ENCODE measurements at places on chromosomes 6 and 20.

DNA sequence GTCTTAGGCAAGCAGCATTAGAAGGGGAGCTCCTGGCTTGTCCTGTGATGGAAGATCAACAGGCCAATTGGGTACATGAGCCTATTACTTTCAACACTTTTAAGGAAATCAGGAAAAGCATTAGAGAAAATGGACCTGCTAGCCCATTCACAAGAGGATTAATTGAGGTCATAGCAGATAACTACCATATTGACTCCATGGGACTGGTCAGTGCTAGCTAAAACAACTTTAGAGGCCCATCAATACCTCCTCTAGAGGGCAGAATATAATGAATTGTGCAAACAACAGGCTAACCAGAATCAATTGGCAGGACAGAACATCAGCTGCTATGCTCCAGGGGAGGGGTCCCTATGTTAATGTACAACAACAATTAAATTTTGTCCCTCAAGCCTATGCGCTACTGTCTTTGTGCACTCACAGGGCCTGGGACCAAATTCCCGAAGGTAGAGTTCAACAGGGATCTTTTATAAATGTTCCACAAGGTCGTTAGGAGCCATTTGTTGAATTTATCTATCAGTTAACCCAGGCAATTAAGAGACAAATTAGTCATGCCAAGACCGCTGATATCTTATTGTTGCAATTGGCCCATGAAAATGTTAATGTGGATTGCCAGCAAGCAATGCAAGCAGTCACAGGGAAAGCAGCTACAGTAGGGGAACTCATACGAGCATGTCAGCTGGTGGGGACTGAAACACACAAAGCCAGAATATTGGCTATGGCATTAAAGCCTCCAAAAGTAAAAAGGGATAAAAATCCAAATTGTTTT lies 106.6 kb upstream of the BTN3A2 start:
- no peak for DNase-seq

DNA sequence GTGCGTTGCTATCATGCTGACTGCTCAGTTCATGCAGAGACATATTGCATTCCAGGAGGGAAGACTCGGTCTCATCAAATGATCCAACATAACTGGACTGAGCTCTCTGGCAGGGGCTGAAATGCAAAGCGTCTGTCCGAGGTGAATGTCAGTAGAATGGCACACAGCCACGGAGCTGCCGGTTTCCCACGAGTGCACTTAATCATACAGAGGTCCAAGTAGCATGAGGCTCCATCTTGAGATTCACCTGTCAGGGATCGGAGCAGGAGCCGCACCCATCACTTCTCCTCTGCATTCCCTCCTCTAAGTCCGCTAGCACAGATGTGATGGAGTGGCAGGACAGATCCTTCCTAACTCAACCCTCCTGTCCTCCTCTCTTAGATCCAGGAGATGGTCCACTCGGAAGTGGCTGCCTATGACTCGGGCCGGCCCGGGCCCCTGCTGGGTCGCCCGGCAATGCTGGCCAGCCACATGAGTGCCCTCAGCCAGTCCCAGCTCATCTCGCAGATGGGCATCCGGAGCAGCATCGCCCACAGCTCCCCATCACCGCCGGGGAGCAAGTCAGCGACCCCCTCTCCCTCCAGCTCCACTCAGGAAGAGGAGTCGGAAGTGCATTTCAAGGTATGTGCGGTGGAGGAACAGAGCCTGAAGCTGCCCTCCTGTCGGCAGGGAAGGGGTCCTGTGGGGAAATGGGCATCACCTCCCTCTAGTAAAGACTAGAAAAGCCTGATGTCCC lies 135.9 kb downstream of the JPH2 start:
- no peak for DNase-seq

GRCh38 chr20:36519944-36520343 lies 21.4 kb upstream of the MYL9 start:
- DNase-seq = no peak

DNA sequence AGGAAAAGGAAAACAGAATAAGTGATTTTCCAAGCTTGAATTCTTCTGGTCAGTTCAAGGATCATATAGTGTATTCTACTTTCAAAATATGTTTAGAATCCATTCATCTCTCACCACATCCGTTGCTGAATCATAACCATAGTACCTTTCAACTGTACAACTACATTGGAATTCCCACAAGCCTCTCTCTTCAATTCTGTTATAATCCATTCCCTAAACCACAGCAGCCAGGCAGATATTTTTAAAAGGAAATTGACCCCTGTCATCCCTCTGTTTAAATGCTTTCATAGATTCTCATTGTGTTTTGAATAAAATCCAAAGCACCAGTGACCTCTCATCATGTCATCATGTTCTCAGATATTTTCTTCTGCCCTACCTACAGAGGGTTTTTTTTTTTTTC lies 412.7 kb downstream of the GRIK2 start:
- DNase-seq = peak; percentile 85

GRCh38 chr20:57808264-57809070 lies 98.7 kb upstream of the PMEPA1 start:
- no peak for DNase-seq

GRCh38 chr6:25987845-25988244 lies 25.2 kb downstream of the TRIM38 start:
- no peak for DNase-seq

GRCh38 chr6:49806145-49806544 lies 19.1 kb upstream of the PGK2 start:
- no peak for DNase-seq

GRCh38 chr6:20479526-20479925 lies 54.7 kb upstream of the CDKAL1 start:
- no peak for DNase-seq

GRCh38 chr6:89079511-89080234 lies 878 bp upstream of the PNRC1 start:
- DNase-seq = peak; percentile 62

DNA sequence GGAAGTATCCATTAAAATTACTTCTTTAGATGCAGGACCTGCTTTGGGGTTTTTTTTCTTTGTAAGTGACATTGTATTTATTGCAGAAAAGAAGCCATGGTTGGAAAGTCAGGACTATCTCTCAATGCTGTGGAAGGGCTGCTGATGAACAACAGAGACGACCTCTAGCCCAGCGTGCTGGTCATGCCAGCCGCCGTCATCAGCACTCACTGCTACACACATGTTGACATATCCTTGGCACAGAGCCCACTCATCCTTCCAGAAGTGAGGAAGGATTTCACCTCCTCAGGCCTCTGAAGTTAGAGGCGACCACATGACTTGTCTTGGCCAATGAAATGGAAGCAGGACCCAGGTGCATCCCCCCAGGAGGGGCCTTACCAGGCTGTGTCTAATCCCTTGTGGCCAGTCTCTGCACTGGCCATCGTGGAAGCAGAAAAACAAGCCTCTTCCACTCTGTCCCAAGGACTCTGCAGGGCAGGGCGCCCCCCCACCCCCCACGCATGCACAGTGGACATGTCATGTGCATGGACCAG lies 343.5 kb downstream of the TAF4 start:
- DNase-seq = no peak

GRCh38 chr20:61626412-61626811 lies 374.4 kb downstream of the CDH4 start:
- no peak for DNase-seq

DNA sequence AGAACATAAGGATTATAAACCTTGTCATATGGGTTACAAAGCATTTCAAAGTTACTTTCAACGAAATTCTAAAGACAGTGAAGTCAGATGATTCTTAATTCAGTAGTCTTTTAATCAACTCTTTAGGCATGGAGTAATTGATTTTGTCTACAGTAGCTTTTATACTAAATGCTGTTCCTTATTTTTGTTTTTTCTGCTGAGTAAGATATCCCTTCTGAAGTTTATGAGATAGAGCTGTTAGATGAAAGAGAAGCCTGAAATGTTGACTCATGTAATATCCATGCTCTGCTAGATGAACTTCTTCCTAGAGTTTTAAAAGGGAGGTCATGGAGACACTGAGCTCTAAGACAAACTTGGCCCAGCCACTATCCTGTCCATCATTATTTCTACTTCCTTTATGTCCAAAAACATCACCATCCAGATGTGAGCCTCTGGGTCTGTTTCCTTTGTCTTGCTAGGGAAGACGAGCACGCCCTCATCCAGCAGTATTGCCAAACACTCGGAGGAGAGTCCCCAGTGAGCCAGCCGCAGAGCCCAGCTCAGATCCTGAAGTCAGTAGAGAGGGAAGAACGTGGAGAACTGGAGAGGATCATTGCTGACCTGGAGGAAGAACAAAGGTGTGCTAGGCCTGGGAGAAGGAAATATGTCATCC lies 550.3 kb downstream of the UTRN start:
- no peak for DNase-seq

DNA sequence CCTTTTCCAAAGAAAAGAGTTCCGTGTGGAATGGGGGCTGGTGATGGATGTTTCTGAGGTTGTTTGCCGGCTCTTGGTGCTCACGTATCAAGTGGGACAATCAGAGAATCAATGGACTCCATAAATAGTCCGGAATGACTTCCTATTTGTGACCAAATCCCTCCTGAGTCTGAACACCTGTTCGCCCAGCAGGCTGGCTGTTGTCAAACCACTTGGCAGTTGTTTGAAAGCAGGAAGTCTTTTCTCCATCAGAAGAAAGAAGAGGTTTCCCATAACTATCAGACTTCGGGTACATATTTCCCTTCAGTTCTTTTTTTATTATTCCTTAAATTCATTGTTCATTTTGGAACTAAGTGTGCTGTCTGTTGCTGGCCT lies 154.7 kb upstream of the RIN2 start:
- DNase-seq = no peak

GRCh38 chr6:84657486-84657885 lies 106.9 kb downstream of the TBX18 start:
- DNase-seq = peak; percentile 17

GRCh38 chr6:30991891-30992290 lies 8.4 kb downstream of the MUC21 start:
- no peak for DNase-seq

DNA sequence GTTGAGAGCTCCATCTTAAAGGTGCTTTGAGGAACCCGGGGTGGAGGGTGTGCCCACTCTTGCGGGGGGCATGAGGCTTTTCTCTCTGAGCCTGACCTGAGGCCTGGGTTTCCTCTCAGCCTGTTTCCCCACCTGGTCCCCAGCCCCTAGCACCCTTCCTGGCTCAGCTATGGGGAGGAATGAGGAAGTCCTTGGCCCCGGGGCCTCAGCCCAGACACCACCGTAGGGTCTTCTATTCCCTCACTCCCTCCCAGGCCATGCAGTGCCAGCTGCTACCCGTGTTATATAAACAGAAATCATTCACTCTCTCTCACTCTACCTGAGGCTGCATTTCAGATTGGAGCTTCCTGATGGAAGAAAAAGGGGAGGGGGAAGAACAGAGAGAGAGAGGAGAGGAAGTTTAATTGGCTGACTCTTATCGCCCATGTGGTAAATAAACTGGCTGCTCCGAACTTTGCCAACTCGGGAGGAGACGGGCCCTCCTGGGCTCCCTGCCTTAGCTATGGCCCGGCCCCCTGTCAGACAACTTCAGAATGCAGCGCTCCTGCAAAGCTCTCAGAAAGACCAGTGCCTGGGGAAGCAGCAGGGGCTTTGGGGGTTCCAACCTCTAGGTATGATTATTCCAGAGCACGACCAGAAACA lies 2.8 kb downstream of the CDH22 start:
- DNase-seq = no peak

DNA sequence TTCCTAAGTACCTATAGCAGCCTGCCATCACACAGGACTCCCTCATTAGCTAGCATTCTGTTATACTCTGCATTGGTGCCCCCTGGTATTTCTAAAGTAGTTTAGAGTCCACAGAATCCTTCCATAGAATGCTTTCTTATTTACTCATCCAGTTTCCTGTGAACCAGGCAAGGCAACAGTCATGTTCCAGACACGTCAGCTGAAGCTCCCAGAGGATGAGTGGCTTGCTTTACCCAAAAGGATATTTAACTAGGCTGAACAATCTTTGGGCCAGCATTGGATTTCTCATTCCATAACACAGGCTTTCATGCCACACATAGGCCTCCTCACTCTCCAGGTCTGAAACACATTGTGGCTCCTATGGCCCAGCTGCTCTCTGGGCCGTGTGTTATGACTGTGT lies 203.8 kb upstream of the MAP3K7 start:
- DNase-seq = peak; percentile 64

GRCh38 chr6:24908650-24909035 lies 27.1 kb downstream of the RIPOR2 start:
- no peak for DNase-seq

GRCh38 chr6:66788579-66788978 lies 1081.6 kb upstream of the EYS start:
- no peak for DNase-seq

DNA sequence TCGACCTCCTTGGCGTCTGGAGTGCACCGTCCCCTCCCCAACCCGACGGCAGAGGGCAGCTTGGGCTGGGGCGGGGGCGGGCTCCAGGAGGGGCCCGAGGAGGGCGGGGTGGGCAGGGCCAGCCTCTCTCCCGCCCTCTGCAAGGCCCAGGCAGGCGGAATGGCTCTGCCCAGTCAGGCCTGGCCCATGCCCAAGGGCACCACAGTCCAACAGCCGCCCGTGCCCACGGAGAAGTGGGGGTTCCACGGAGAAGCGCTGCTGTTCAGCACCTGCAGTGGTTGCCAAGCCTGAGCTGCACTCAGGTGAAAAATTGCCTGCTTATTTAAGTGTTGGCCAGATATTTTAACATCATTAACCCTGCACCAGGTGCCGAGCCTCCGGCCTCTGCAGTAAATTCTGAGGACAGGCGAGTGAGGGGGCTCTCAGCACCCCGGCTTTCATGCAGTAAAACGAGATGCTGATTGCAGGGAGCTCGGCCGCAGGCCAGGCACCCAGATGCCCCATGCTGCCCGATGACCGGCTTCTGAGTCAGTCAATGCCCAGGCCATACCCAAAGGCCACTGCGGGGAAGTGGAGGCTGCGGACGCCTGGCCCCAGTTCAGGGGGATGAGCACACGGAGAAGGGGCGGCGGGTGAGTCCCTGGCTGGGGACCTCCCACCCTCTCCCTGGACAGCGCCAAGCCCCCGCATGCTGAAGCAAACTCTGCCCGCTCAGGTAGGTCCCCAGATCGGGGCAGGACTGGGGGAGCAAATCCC lies at the start of gene SRMS:
Gene SRMS (minus strand): TSS at position 25 of the 756 bp plus-strand sequence. CDS start 286 bp downstream, outside the sequence.
- no peak for DNase-seq

GRCh38 chr6:38021571-38021970 lies 202.0 kb downstream of the ZFAND3 start:
- DNase-seq = no peak

GRCh38 chr20:44418069-44418905 lies 57.4 kb upstream of the TTPAL start:
- DNase-seq = no peak

GRCh38 chr6:41058783-41059181 lies 5.8 kb downstream of the APOBEC2 start:
- no peak for DNase-seq

- no peak for DNase-seq
Observed at GRCh38 chr20:58647796-58648501, 3.1 kb upstream of the STX16 start.

GRCh38 chr6:127618729-127619128 lies 41.8 kb downstream of the C6orf58 start:
- DNase-seq = peak; percentile 70

GRCh38 chr20:47150403-47151152 lies 205.9 kb downstream of the ZMYND8 start:
- DNase-seq = peak; percentile 54

GRCh38 chr20:6142348-6142993 lies 19.6 kb upstream of the FERMT1 start:
- peak; percentile 36 for DNase-seq

GRCh38 chr6:38755207-38755606 lies 40.1 kb downstream of the DNAH8 start:
- DNase-seq = peak; percentile 75

All from mammary epithelial cell (primary cell).